ENCODE measurements at places on chromosomes 13 and 19. TPM values are rescaled to one million over a fixed set of nuclear protein-coding genes. Genes with fewer than 3 reads are reported as not detected.

DNA sequence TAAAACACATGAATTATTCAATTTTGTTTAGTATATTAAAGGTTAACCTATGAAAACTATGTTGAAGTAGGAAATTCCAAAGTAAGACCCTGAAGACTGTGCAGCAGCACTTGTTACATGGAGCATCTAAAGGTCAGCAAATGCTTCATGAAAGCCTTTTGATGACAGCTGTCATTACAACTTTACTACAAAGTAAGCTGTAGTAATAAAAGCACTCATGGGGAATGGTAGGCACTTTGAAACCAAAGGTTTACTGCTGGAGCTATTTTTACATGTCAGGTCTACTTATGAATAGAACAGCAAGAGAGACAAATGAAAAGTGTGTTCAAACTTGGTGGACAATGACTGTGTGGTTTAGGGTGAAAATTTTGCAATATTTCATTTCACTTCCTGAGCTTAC lies 672.5 kb upstream of the PCDH20 start:
- no peak for DNase-seq

GRCh38 chr19:12921047-12921446 lies 2.0 kb upstream of the SYCE2 start:
- no peak for DNase-seq

The ZNF558 gene
- 28.5 TPM for total RNA-seq

DNA sequence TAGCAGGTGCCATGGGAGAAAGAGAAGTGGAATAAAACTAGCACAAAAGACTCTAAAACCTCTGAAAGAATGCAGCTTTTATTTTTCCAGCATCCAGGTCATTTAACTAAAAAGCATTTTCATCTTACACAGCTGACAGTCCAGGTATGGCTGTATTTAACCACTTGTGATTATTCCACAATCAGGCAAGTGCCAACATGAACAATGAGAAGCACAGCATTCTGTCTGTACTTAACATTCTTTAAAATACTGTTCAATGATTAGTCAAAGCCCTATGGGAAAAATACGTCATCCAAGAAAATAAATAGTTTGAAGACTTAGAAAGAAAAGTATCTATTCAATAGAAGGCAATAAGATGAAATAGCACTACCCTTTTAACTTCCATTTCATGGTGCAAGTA lies 246.9 kb downstream of the LIG4 start:
- DNase-seq, result no peak

- no peak for DNase-seq
Observed at GRCh38 chr13:93180356-93180969, 46.1 kb upstream of the GPC6 start.

GRCh38 chr13:34720618-34721017 lies 221.5 kb upstream of the NBEA start:
- no peak for DNase-seq

The LPAR6 gene
- 45.1 TPM for total RNA-seq

The TSHZ3 gene
- total RNA-seq, result 8.4 TPM

The DMKN gene
- 150 TPM for total RNA-seq

The BCL2L12 gene
- total RNA-seq, result 14.4 TPM
